AML-193 (cell line): ENCODE measurements at places on chromosomes 6 and 20.

GRCh38 chr6:16002332-16003196, 126.3 kb upstream of the MYLIP start:
- no peak for DNase-seq

DNA sequence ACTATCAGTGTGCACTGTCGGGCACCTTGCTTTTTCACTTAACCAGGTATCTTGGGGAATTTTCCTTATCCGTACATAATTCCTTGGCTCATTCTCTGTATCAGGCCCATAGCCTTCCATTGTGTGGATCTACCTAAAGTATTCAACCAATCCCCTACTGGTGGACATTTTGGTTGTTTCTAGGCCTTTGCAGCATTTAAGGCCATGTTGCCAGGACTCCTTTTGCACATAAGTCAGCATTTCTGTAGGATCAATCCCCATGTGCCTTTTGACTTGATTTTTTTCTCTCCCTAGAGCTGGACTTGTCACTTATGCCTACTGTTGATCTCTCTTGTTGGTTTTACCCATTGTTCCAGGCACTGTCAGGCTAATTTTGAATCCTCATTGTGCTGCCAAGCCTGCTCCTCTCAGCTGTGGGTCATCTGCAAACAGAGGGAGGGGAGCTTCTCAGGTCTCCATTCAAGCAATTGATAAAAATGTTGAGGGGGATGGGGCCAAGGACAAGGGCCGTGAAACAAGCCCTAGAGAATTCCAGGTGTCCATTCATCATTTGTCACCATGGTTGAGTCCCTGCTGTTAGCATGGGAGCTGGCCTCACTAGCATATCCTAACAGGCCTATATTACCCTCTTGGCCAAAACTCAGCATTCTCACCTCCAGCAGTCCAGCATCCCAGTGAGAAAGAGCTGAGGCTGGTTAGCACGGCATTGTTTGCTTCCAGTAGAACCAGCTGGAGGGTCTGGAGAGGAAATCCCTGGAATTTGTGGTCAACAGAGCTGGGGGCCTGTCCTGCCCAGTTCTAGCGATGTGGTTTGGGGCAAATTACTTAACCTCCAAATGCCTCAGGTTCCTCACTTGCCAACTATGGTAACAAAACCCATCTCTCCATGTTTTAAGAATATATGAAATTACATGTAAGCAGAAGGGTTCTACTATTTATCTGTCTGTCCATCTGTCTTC, 178.4 kb downstream of the MRPL14 start:
- DNase-seq: no peak

DNA sequence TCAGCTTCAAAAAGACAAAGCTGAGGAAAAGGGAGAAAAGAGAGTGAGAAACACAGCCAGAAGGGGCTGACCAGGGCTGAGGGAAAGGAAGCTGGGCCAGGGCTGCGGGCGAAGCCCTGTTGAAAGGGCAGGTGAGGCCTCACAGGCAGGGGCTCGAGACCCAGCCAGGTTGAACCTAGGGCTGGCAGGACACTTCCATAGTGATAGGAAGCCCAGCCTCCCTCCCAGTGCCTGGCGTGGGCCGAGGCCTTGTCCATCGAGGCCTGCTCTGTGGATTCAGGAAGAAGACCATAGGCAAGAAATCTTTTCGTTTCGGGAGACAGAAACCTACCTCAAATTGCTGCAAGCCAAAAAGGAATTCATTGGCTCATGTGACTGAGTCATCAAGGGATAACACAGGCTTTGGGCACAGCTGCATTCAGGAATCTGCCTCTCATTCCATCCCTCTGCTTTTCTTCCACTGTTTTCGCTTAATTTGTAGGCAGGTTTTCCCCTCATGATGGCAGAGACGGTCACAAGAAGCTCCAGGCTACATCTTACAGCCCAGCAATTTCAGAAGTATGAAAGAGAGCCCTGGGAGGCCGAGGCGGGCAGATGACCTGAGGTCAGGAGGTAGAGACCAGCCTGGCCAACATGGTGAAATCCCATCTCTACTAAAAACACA, 311.1 kb upstream of the SULF2 start:
- no peak for DNase-seq

GRCh38 chr6:151553416-151554165, 59.8 kb downstream of the CCDC170 start:
- peak; percentile 64 for DNase-seq
